Stimulated activated naive CD4-positive, alpha-beta T cell treated with Interleukin-2 at 50 U/mL for 16 hours (primary cell): ENCODE measurements at places on chromosomes 3 and 15.

GRCh38 chr15:67968564-67968963 lies 85.6 kb upstream of the PIAS1 start:
- no peak for DNase-seq

- no peak for DNase-seq
Measured at GRCh38 chr3:155179437-155179827, 99.3 kb downstream of the MME start.

DNA sequence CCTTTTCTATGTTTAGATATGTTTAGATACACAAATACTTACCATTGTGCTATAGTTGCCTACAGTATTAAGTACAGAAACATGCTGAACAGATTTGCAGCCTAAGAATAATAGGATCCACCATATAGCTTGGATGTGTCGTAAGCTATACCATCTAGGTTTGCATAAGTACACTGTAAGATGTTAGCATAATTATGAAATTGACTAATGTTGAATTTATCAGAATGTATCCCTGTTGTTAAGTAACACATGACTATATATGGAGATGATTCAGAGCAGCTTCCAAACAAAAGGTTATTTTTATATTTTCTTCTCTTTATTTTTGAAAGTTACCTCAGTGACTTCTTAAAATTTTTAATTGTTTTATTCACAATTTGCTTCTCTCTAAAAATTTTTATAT lies 2.4 kb downstream of the SLC28A2 start:
- DNase-seq, result no peak

DNA sequence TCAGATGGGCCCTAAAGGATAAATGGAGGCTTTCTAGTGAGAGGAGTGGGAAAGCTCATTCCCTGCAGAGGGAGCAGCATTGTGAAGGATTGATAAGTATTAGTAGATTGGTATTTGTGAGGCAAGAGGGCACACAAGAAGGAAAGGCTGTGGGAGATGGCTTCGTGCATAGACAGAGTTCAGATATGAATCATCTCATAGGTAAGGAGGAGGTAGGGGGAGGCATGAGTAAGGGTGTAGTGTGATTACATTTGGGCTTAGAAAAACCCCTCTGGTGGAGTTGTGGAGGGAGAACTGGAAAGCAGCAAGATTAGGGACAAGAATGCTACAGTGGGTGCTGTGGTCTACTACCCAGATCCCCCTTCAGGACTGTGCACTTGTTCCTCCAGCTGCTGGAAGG lies 29.6 kb downstream of the ONECUT1 start:
- DNase-seq, result no peak

DNA sequence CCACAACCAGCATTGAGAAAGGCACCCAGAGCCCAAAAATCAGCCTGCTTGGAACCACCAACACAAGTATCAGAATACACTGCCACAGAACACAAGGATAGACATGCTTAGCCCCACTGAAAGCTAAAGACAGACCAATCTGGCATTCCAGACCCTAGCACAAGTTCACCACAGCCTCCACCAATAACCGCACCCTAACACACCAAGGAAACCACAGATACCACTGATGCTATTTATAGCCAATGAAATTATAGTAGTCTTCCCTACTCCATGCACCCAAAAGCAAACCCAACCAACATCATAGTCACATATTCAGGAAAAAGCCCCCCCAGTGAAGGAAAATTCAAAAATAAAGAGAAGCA lies 83.9 kb upstream of the STT3B start:
- DNase-seq, result no peak

DNA sequence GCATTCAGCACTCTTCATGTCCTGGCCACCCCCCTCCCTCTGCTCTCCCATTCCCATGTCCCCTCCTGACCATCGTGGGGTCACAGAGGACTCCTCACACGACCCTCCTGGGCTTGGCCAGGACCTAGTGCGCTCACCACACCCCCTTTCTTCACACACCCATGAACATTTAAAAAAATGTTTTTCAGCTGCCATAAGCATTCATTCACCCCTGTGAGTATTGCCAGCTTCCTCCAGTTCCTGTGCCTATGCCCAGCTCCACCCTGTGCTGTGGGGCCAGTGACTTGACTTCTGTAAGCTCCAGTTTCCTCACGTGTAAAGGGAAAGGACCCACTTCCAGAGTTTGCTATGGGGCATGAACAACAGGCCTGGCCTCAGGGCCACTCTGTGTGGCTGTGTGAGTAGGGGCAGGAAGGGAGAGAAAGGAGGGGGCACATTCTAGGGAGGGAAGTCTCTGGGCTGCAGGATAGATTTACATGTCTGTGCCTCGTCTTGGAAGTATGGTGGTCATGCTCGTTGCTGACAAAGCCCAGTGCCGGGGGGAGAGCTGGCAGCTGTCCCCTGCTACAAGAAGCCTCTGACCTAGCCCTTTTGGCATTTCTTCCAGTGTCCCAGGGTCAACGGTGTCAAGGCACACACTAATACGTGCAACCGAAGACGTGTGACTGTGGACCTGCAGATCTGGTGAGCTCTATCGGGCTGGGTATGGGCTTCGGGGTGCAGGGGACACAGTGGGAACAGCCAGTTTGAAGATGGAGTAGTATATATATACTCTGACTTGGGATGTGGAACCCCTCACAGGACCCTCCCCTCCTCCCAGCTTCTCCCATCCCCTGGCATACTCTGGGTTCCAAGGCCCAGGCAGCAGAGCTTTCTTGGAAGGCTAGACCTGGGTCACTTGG lies 22.8 kb downstream of the ESYT3 start:
- DNase-seq, result no peak

GRCh38 chr15:83747050-83747717 lies 93.3 kb downstream of the ADAMTSL3 start:
- no peak for DNase-seq

GRCh38 chr3:74842141-74842540 lies 227.7 kb upstream of the CNTN3 start:
- DNase-seq, result no peak

- DNase-seq, result no peak
Measured at GRCh38 chr15:43067717-43068461, 37.9 kb downstream of the UBR1 start.

DNA sequence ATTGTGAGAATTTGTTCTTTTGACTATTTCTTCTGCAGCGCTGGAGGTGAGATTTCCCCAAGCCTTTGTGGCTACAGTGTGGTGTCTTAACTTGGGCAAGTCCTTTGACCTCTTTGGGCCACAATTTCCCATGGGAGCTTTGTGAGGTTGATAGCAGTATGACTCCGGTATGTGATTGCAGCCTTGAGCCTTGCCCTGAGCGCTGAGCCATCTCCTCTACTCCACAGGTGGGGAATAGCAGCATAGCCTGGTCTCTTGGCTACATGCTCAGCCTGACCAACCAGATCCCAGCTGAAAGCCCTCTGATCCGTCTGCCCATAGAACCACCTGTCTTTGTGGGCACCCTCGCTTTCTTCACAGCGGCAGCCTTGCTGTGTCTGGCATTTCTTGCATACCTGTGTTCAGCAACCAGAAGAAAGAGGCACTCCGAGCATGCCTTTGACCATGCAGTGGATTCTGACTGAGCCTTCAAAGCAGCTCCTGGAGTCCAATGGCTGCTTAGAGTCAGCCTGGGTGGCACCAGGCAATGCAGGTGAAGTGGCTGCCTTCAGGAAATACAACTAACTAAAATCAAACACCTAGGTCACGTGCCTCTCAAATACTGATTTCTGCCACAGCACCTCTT lies 30.0 kb upstream of the RPL14 start:
- no peak for DNase-seq

GRCh38 chr3:78976200-78976599 lies 791.6 kb downstream of the ROBO1 start:
- DNase-seq, result no peak

DNA sequence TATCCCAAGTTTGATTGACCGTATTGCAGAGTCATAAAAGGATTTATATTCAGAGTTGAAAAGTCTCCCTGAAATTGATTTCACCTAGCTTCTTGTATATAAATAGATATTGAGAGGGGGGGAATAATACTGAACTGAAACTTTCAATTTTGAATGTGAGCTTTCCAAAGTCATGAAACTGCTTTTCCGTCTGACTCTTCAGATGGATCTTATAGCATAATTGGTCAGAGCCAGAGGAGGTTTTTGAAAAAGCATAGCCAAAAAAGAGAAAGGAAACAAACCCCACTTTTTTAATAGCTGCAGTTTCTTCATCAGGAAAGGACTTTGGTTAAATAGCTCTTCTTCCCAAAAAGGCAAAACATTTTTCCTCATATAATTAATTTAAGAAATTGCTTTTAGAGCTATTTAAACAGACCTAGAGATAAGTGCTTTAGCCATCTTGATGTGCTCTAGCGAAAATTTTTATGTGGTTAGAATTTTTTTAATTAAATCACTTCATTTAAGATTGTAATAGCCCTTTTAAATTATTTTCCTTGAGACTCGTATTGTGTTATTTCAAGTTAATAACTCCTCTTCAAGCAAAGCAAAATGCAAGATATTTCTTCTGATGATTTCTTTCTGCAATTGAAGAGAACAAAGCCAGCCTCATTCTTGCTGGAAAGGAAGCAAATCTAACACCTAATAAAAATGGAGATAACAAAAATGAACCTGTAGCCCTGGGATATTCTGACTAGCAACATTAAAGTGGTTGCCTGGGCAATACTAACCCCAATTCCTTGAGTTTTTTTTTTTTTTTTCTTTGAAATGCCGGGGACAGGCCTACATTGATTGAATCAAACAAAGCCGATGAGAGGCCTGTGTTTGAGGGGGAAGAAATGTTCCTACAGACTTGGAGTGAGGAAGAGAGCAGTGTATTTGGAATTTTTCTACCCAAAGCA lies 173.6 kb downstream of the PTPRG start:
- DNase-seq, result no peak

- no peak for DNase-seq
Measured at GRCh38 chr15:23422099-23422945, 24.7 kb downstream of the GOLGA6L2 start.

GRCh38 chr15:54347082-54347827 lies 369.0 kb downstream of the UNC13C start:
- no peak for DNase-seq

GRCh38 chr3:68667346-68667745 lies 265.0 kb downstream of the TAFA4 start:
- no peak for DNase-seq

DNA sequence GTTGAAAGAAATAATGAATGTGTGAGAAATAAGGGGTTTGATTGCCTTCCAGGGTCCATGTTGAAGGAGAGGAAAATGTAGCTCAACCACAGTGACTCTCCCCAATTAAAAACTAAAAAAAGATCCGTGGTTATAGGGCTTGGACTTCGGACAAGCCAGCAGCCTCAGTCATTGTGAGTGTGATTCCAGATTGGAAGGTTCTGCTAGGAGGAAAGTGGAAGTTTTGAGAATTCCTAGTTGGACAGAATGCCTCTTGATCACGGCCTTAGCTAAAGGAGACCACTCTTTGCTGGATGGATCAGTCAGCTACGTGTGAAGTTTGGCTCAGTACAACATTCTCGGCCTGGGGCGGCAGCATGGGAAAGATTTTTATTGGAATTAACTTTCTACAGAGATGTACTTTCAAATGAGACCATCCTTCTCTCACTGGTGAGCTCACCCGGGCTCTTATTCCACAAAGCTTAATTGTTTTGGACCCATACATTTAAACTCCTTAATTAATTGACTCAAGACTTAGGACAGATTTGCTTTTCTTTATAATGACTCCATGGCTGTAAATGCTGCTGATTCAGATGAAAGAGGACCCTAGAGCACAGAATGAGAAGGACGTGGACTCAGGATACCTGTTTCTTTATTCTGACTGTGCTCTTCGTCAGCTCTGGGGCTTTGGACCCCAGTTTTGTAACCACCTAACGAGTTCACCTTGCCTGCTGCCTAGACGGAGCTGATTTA lies 27.5 kb downstream of the FLNB start:
- no peak for DNase-seq

- no peak for DNase-seq
Measured at GRCh38 chr15:63196842-63197241, 7.4 kb downstream of the RAB8B start.

- no peak for DNase-seq
Measured at GRCh38 chr3:25044762-25045710, 383.0 kb upstream of the RARB start.

DNA sequence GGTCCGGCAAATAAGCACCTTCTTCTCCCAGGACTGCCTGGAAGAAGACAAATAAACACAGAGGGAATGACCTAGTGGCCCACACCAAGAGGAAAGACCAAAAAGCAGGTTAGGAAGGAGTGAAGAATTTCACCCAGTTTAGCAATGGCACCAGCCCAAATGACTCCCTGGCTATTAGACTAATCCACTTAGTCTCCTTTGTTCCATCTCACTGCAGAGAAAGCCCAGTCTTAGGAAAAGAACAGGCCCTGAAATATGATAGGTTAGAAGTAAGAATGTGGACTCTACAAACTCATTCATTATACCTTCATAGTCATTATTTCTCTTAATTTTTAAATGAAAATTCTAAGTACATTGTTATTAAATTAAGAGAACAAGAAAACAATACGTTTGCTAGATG lies 23.2 kb downstream of the SERPINI2 start:
- DNase-seq, result no peak

GRCh38 chr3:31252216-31253185 lies 280.2 kb upstream of the STT3B start:
- DNase-seq, result no peak

GRCh38 chr15:85854345-85855097 lies 59.8 kb upstream of the KLHL25 start:
- peak; percentile 3 for DNase-seq

- no peak for DNase-seq
Measured at GRCh38 chr3:17640466-17640865, 102.0 kb downstream of the TBC1D5 start.

DNA sequence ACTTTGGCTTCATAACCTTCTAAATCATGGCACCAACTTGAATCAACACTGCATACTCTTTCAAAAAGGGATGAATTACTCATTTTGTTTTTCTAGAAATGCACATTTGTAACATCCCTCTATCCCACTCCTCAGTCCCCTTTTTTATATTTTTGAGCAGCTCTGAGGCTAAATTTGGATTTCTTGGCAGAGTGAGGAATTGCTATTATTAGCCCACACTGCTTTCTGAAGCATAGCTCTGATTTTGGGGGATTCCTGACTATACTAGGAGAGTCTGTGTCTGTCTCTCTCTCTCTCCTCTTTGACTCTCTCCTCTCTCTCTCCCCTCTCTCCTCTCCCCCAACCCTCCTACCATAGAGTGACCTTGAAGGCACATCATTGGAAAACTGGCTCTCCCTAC lies 76.6 kb downstream of the RBPMS2 start:
- no peak for DNase-seq

GRCh38 chr3:29937185-29937584 lies 656.3 kb downstream of the RBMS3 start:
- no peak for DNase-seq
